ENCODE measurements at places on chromosomes 7 and 10.

GRCh38 chr7:151762583-151763245 lies 114.2 kb downstream of the PRKAG2 start:
- DNase-seq, result no peak

- no peak for DNase-seq
Observed at GRCh38 chr7:48040944-48041652, 5.8 kb downstream of the C7orf57 start.

DNA sequence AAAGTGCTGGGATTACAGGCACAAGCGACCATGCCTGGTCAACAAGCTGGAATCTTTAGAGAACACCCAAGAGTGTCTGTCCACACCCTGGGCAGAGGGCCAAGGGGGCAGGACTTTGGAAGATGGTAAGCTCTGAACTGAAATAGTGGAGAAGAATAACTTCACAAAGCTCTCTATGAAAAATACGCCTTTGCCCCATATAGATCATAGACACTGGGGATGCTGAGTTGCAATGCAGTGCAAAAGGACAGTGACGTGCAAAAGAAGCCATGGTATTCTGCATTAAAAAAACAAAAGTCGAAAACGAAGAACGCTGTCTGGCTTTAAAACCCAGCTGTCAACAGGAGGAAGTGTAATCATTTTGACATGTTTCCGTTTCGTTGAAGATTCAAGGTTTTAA lies 353.6 kb downstream of the CALN1 start:
- DNase-seq, result no peak

- DNase-seq, result peak; percentile 29
Observed at GRCh38 chr7:22853674-22854157, 31.1 kb upstream of the TOMM7 start.

DNA sequence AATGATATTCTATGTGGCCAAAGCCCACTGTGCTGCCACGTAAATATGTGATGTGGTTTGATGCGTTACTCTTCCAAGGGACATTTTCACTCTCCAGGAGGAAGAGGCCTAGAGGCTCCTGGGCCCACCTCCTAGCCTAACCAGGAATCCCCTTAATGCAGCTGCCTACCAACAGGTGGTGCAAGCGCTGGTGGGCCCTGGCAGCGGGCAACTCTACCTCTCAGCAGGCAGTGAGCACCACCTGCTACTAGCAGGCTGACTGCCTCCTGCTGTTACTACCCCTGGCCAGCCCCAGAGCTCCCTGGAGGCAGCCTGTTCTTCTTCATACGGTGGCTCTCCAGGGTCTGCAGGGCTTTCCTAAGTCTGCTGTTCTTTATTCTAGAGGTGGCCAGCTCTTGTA lies 62.8 kb downstream of the CDH23 start:
- DNase-seq, result no peak

- DNase-seq, result no peak
Observed at GRCh38 chr7:27088002-27088922, 7.5 kb downstream of the HOXA1 start.

GRCh38 chr7:94657771-94658693 lies 2.1 kb upstream of the SGCE start:
- peak; percentile 47 for DNase-seq

DNA sequence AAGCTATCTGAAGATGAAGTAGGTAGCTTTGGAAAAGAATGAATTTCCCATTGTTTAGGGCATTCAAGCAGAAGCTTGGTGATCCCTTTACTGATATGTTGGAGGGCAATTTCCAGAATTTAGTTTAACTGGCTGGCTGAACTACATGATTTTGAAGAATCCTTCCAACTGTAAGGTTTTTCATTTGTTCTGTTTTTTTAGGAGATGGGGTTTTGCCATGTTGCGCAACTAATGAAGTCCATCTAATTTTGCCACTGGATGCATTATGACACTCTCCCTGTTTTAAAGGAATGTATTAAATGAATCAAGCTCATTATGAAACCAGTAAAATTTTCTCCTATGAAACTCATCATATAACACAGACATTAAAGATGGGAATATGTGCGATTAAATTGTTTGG lies 6.1 kb upstream of the DDX50 start:
- DNase-seq, result no peak

GRCh38 chr10:100793055-100793454 lies 47.7 kb downstream of the PAX2 start:
- no peak for DNase-seq

DNA sequence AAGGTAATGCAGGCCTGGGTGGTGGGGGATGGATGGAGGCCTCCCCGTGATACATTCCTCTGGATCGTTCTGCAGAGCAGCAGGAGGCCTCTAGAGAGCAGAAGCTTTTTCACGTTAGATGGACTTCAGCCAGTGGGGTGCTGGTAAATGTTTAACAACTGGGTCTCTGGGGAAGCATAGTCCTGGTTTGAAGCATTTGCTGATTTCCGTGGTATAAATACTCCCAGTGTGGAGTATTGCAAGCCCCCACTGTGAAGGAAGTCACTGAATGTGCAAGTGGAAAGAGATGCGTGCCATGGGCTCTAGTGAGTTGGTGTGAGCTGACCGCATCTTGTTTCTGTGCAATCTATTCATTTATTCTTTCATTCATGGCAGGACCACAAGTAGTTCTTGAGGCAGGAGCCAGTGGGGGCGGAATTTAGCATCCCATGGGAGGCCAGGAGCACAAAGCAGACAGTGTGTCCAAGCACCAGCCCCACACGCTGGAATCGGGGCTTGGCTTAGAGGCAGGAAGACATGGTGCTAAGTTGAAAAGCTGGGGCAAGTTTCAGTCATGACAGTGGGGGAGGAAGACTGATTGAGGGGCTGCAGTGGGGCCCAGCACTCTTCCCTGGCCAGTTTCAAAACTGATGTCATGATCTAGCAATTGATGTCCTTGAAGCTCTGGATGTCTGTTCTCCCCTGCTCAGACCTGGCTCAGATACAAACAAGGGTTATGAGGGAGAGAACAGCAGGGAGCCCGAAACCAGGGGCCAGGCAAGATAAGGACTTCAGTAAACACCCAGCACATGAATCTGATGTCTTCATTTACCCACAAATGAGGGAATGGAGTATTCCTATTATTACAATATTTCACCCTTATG lies 280.9 kb upstream of the LYZL1 start:
- DNase-seq, result no peak

DNA sequence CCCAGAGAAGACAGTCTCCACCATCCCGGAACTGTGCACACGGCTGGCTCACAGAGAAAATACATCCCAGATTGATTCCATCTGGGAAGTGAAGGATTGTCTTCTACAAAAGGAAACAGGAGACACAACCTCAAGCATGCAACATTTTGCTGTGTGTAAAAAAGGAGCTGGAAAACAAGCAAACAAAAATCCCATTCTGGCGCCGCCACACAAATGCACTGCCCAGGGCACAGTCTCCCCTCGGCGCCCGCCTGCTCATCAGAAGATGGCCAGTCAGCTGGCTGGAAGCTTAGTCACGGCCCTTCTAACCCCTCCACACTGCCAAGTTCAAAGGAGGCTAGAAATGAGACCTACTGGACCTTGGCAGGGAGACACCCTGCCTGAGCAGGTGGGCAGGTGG lies 14.1 kb upstream of the CYTH3 start:
- no peak for DNase-seq

DNA sequence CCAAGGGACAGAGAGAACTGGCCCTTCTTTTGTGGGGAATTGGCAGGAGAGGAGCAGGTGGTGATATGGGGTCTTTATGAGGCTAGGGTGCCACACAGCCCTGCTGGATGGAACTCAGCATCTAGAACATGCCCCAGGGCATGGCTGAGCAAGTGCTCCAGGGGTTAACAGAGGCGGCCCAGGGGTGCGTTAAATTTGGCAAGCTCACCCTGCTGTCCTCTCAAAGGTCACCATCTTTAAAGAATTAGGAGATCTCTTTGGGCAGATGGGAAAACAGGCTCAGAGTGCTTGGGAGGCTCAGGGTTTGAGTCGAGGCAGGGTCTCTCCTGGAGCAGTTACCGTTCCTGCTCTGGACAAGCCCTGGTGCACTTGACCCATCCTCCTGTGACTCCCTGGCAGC lies 21.4 kb upstream of the UNC5B start:
- no peak for DNase-seq

DNA sequence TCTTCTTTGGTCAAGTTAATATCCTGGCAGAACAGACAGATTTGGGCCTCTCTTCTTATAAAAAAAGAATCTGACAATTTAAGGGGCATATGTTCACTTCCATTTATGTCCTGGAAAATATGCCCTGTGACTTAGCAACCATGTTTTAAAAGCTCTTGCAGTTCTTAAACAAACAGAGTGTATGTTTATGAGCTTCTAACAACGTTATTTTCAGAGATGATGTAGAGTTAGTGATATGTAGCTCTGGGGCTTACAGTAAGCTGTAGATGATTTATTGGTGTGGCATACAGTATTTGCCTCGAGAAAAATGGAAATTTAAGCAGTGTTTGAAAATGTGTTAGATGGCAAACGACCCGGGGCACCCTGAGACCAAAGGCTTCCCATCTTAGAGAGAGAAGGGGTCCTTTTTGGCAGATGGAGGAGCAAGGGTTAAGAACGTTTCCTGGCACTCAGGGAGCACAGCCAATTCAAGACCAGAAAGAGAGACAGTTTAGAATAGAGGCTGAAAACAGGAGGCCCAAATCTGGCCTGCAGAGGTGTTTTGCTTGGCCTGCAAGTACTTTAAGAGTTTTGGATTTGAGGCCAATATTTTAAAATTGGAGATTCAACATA lies 397.5 kb downstream of the KCNMA1 start:
- DNase-seq, result no peak

DNA sequence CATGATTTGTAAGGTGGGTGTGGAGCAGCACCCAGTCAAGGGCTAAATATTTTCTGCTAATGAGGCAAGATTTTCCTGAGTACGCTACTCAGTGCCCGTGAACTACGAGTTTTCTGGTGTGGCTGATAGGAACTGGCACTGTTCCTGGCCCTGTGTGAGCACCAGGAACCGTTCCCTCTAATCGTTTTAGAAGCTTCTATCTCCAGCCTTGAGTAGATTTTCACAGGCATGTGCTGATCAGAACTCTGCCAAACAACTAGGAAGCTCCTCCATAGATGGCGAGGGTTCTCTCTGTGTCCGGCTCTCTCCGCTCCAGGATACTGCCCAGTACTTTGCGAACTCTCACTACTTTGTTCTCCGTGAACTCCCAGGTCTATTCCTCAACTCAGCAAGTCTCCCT lies 17.7 kb downstream of the TRIM4 start:
- DNase-seq, result no peak

DNA sequence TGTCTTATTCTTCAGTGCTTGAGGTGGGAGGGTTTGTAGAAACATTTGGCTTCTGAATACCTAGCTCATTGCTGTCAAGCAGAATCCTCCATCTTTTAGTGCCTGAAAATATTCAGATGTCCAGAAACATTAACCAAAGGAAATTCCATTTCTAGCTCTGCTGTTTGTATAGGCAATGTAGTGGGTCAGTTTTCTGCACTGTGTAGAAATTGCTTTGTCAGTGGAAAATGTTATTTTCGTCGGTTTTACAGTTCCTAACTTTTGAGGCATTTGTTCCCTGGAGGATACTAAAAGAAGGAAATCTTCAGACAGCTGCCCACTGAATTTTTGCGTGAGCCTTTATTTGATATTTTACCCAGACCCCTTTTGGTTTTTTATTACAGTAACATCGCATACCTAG lies 143.4 kb downstream of the TPST1 start:
- DNase-seq, result no peak
